ENCODE measurements at places on chromosomes 1 and 21.

GRCh38 chr1:159879136-159879535 is 16.7 kb upstream of the VSIG8 start:
- no peak for DNase-seq

GRCh38 chr1:34356853-34357252 is 180.1 kb downstream of the C1orf94 start:
- DNase-seq: no peak

DNA sequence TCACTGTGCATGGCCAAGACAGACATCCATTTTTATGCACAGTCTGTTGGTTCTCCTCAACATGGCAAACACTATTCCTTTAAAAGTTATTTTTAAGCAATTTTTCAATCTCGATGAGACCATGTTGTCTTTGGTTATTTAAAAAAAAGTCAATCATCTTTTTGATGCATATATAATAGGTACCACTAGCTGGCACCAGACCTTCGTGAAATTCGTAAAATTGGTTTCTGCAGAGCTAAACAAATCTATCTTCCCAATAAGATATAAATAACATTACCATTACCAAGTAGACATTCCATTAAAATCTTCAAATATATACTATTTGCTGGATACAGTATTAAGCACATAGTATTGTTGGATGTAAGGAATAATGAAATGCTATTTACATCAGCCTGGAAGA is 220.0 kb upstream of the GREM2 start:
- DNase-seq: no peak

GRCh38 chr1:172704001-172704400 is 45.1 kb downstream of the FASLG start:
- DNase-seq: no peak

DNA sequence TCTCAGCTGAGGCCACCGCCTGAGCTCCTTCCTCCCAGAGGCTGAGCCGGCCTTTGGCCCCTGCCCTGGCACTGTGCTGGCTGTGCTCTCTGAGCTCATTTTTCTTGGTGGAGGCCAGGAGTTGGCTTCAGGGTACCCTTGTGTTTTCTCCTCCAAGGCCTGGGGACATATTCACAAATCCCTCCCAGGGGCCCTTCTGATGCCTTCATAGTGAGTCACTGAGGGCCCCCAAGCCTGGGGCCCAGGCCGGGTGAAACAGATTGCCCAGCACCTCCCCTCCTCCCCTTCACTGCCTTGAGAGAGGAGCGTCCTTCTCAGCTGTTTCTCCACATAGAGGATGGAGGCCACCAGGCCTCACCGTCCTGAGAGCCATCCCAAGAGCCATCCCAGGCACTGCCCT is 105.8 kb downstream of the SIK1 start:
- DNase-seq: no peak

GRCh38 chr1:61452176-61453035 is 272.5 kb downstream of the TM2D1 start:
- DNase-seq: no peak

DNA sequence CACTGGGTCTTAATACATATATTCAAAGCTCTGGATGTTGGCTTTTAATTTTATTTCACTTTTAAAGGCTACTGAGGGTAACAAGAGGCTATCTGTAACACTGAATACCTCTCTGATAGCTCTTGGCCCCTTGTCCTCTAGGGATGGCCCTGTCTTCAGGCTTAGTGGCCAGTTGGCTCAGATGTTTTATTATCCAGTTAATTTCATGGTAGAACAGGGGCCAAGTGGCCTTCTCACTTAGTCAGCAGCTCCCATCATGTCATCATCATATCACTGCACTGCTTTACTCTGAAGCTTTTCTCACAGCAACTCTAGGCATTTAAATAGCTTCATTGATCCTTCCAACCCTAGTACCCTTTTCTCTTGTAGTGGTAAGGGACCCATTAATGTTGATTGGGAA is 40.2 kb upstream of the MACF1 start:
- no peak for DNase-seq

DNA sequence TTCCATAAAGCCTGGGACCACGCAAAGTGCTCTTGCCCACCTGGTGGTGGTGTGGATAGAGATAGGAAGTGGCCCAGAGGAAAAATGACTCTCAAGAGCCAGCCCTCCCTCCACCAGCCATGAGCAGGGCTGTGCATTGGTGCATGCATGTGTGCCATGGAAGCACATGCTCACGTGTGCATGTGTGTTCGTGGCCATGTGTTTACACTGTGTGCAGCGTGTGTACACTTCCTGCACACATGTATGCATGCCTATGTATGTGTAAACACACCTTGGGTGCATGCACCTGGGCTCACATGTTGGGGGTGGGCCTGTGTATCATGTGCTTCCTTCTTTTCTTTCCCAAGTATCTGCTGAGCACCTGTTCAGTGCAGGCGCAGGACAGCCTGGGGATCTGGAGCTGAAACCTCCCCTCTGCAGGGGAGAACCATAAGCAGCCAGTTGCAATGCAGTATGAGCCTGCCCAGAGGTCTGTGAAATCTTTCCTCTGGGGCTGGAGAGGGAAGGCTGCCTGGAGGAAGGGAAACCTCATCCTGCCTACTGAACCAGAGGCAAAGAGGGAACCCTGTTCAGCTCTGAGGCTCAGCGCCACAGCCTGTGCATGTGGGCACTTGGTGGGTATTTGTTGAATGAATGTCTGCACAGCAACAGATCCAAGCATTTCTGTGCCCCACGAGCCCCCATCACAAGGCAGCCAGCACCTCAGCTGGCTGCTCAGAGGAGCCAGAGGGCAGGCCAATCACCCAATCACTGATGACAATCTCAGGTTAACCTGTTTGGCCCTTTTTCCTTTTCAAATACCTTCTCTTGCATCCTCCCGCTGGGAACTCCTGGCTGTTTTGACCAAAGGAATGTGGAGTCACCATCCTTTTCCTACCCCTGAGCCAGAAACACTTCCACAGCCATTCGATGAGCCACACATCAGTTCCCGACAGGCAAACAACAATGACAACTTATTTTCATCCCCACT is 327.0 kb downstream of the NPHP4 start:
- DNase-seq: no peak

DNA sequence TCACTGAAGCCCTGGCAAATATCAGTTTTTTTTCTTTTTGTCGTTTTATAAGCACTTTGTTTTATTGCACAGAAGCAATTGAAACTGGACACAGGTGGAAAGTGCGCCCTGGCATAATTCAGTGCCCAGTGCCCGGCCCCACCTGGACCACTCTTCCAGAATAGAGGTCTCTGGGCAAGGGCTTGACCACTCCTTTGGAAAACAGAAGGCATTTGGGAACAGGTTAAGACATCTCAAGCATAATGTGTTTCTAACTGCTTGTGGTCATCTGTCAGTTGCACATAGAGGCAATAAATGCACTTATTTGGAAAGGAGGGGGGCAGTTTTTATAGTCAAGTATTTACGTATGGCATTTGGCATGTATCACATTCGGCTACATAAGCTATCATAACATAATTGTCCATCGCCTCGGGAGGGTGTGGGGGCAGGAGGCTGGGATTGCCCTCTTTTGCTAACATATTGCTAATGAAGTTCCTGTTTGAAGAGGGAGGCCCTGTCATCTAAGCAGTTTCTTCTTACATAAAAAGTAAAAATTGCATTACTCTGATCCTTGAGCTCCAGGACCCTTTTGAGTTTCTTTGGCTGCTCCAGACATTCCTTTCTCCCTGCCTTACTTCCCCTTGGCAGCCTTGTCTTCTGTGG is 14.7 kb upstream of the CD2 start:
- DNase-seq: no peak

GRCh38 chr1:156177919-156178654 is 15.8 kb upstream of the SLC25A44 start:
- no peak for DNase-seq

DNA sequence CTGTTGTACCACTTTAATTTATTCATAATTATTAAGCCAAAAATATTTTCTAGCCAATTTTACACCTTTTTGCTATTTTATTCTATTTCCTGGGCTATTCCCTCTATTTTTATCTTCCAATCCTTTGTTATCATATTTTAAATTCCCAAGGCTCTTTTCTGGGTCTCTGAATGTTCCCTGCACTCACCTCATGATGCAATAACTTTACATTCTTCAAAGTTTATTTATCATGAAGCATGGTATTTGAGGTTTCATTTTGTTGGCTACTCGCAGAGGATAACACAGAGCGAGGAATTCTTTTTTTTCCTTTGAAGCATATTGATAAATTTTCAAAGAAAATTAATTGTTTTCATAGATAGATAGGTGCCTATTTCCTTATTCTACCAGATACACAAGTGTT is 489.8 kb upstream of the TMPRSS15 start:
- DNase-seq: no peak

DNA sequence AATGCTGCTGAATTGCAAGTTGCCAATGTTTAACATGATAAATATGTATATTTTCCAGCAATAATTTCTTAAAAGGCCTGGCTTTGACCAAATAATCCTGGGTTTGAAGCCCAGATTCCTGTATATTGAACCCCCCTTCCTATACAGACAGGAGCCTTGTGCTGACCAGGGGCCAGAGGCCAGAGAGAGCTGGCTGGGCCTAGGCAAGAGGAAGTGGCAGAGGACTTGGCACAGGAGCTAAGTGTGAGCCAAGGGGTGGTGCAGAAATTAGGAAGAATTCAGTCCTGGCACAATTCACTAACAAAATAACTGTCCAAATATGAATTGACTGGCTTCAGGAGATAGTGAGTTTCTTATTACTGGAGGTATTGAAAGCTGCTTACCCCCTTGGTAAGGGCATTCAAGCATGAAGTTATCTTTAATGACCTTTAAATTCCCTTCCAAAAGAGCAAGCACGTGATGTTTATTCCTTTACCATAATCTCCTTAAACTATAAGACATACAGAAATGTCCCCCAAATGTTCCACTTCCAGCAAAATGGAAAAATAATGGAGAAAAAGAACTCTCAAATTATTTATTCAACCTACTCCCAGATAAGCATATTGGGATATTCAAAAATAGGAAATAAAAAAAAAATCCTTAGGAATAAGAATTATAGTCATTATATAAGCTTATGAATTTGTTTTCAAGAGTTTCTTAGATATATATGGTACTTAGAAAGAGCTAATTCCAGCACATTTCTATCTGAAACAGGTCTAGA is 26.6 kb downstream of the NIBAN1 start:
- DNase-seq: no peak

DNA sequence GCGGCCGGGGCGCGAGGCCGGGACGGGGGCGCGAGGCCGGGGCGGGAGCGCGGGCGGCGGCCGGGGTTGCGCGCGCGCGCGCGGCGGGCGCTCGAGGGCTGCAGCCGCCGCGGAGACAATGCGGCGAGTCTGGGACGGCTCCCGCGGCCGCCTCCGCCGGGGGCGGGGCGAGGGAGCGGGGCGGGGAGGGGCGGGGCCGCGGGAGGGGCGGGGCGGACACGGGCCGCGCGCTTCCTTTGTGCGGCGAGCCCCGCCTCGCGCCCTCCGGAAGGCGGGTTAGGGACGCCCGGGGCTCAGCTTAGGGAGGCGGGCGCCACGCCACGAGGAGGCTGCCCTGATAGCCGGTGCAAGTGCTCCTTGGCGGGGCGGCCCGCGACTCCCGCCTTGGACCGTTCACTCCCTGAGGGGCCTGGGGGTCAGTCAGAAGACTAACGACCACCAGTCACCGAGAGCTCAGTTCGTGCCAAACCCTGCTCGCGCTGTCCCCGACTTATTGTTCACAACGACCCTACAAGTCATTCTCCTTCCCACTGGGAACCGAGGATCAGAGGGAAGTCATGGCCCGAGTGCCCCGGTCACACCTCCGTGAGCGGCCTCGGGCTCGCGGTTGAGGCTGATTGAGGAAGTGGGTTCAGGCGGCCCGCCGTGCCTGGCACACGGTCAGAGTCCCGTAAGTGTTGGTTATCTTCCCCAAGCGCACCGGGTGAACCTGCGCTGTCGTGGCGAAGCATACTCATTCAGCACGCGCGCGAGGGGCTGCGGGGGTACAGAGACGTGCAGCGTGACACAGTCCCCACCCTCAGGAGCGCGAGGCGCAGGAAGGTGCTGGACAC is 29.1 kb upstream of the A3GALT2 start:
- peak; percentile 73 for DNase-seq

GRCh38 chr1:152907686-152908601 is at the start of gene IVL:
Gene IVL (plus strand): TSS chr1:152908546. CDS start chr1:152909798, 1,252 bp downstream.
- DNase-seq: no peak

DNA sequence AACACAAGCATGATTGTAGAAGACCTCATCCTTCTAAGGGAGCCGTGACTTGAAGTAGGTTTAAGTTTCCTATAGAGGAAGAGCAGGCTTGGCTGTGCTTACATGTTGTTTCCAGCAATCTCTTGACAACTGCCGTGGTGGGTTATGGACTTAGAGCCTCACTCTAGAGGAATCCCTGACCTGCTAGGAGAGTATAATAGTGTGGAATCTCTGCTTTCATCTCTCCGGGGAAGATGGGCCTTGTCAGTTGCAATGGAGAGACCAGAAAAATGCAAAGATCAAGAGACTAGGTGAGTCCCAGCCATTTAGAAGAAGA is 137.6 kb downstream of the MIS18A start:
- DNase-seq: no peak

GRCh38 chr1:218031901-218032300 is 253.2 kb upstream of the RRP15 start:
- no peak for DNase-seq

GRCh38 chr1:37092937-37093336 is 58.6 kb upstream of the GRIK3 start:
- DNase-seq: no peak

DNA sequence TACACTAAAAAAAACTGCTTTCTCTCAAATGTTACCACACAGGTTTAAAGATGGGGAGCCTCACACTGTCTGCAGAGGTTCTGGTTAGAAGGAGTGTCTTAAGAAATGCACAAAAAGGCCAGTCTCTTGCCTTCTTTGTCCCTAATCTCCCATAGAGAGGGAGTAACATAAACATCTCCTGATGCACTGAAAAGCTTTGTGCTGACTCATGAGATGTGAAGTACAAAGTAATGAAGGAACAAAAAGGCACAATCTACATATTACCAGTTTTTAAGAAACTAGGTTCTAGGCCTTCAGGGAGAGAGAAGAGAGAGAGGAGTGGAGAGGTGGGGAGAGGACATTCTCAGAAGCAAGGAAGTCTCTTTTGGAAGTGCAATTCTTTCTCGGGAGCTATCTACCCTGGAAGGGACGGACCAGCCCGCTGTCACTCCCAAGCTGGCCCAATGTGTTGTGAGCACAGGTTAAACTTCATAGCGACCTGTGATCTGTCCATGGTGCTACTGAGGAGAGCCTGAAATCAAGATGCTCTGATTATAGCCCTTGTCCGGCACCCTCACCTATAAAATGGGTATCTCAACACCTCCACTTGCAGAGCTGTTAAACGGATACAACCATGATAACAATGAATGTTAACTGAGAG is 458.1 kb downstream of the DISC1 start:
- DNase-seq: no peak

DNA sequence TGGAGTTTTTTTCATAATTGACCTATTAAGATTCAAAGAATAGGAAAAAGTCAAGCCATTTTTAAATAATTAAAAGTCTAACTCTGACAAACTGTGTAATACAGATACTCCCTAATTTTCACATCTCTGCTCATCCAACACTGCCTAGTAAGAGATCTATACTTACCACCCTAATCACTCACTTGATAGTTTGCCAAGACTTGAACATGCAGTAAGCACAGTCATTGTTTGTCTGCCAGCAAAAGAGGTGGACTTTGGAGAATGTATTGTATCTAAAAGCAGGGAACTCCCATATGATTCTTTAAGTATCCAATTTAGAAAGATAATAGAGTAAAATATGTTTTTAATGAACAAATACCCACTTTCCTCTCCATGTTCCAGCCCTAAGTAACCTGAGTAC is 15.5 kb downstream of the TMEM59 start:
- DNase-seq: no peak
